Glutamatergic neuron (in vitro differentiated cells): ENCODE measurements at places on chromosomes 1 and 21. TPM values are rescaled to one million over a fixed set of nuclear protein-coding genes. Genes with fewer than 3 reads are reported as not detected.
A peak's percentile ranks its signal among the peaks of the same experiment; 100 is the strongest.

Gene INKA2
- 112 TPM for total RNA-seq

Gene TMEM200B
- total RNA-seq: 5.8 TPM

Gene SPEN
- 52.4 TPM for total RNA-seq

Gene NEK2
- total RNA-seq: 3.4 TPM

Gene HAPLN2
- 0.71 TPM for total RNA-seq

Gene IQGAP3
- 6.1 TPM for total RNA-seq

- DNase-seq: no peak
Observed at GRCh38 chr1:81967951-81968350, 167.2 kb downstream of the ADGRL2 start.

GRCh38 chr21:42499444-42500112 is 3.6 kb upstream of the RSPH1 start:
- peak; percentile 45 for DNase-seq

DNA sequence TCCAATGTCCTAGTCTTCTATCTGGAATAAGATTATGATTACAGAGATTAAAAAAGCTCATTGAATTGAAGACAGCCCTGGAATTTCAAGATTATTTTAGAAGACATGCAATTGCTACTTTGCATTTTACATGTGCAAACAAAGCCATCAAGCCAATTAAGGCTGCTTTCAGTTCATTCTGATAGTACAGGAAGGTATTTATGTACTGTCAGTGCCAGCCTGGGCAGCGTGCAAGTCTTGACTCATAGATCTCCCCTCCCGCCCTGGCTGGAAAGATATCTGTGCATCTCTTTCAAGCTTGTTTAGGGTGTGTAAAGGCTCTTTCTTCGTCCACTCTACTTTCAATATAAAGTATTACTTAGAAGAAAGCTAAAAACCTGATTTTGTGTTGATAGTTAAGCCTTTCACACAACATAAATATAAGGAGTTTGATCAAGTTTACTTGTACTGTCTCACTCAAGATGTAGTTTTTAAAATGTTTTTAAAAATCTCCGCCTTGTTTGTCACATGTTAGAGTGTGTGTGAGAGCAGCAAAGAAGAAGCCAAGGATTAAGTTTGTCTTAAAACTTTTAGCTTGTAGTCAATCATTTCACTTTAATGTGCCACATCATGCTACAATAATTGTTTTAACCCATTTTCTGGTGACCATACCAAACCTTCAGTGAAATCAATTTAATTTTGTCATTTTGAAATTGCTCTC is 13.6 kb upstream of the LYPLAL1 start:
- no peak for DNase-seq

DNA sequence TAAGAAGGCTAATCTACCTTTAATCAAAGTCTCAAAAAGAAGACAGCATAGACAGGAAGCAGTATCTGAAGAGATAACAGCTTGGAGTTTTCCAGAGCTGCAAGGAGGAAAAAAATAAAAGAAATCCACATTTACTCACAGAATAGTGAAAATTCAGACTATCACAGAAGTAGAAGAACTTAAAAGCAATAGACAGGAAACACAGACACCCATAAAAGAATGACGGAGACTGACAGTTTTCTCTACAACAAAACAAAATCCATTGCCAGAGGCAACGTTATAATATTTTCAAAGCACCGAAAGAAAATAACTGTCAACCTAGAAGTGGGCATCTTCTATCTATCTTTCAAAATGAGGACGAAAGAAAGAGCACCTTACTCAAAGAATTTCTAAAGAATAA is 104.4 kb downstream of the DMRTB1 start:
- no peak for DNase-seq

- no peak for DNase-seq
Observed at GRCh38 chr1:4447778-4448420, 206.5 kb upstream of the AJAP1 start.

DNA sequence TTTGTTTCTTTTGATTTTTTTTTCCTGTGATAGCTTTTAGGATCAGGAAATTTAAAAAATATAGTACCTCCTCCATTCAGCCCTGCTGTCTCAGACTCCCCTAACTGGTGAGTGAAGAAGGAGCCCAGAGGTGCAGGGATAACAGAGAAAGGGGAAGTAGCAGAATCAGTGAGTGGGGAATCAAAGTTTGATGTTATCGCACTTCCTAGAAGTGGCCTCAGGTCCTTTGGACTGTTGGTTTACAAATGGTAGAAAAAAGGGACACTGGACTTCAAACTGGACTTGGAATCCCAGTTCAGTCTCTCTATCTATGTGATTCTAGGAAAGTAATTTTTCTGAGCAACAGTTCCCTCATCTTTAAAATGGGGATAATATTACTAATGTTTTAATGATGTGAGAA is 99.5 kb downstream of the FGGY start:
- no peak for DNase-seq

- no peak for DNase-seq
Observed at GRCh38 chr1:201715801-201716741, 112.9 kb upstream of the IPO9 start.

- DNase-seq: peak; percentile 33
Observed at GRCh38 chr1:1123581-1124507, 8.0 kb upstream of the C1orf159 start.

GRCh38 chr1:62318320-62318755 is 896 bp downstream of the KANK4 start:
- no peak for DNase-seq

GRCh38 chr1:113991467-113991997 is 12.3 kb downstream of the OLFML3 start:
- DNase-seq: no peak

DNA sequence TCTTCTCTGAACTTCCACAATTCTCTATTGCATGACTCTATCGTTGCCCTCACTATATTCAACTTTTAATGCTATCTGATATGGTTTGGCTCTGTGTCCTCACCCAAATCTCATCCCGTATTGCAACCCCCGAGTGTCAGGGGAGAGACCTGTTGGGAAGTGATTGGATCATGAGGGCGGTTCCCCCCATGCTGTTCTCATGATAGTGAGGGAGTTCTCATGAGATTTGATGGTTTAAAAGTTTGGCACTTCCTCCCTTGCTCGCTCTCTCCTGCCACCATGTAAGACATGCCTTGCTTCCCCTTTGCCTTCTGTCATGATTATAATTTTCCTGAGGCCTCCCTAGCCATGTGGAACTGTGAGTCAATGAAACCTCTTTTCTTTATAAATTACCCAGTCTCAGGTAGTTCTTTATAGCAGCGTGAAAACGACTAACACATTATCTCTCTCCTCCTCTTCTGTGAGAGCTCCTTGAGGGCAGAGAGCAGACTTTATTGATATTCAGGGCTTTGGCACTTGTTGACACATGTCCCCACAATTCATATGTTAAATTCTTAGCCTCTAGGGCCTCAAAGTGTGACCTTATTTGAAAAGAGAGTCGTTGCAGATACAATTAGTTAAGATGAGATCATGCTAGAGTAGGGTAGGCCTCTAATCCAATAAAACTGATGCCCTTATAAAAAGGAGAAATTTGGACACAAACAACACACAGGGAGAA is 52.1 kb downstream of the ADCY10 start:
- DNase-seq: no peak
